ENCODE measurements at places on chromosomes 2 and 18.

GRCh38 chr2:105518897-105519296 is 120.0 kb upstream of the FHL2 start:
- DNase-seq, result no peak

- no peak for DNase-seq
These were observed 85.8 kb downstream of the PLA2R1 start for GRCh38 chr2:159976527-159977160.

DNA sequence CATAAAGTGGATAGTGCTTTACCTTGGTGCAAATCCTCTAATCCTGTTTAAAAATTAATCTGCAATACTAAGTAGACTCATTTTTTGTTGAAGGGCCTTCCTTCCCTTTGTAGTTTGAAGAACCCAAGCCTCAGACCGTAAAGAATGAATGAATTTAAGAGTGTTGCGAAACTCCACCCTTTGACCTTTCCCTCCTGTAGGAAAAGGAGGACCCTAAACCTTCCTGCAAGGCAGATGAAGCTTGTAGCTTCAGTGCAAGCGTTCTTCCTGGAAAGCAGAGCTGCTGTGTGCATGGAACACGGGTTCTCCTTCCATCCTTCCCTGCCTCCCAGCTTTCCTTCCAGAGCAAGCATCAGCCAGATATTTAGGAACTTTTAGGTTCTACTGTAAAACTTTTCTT is 1.7 kb downstream of the IMPA2 start:
- DNase-seq, result no peak

- DNase-seq, result no peak
These were observed 9.8 kb upstream of the MREG start for GRCh38 chr2:216023055-216023648.
